Fibroblast of the aortic adventitia (primary cell): ENCODE measurements at places on chromosomes 12 and 14. TPM values are rescaled to one million over a fixed set of nuclear protein-coding genes. Genes with fewer than 3 reads are reported as not detected.

DNA sequence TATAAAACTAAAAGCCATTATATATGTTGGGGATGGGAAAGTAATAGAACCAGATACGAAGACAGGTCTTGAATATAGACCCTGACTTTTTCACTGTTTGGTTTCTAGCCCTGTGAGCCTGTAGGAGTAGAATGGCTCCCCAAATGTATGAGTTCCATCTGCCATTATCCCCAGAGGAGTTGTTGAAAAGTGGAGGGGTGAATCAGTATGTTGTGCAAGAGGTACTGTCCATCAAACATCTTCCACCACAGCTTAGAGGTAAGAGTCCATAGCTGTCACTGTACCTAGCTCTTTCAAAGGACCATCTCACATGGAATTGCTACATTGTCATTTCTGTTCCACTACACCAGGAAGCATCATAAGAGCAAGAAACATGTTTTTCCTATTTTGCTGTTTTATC lies 1.1 kb downstream of the NCAPD2 start:
- no peak for DNase-seq

GRCh38 chr12:15846887-15847286 lies 35.3 kb upstream of the STRAP start:
- DNase-seq, result peak; percentile 95

DNA sequence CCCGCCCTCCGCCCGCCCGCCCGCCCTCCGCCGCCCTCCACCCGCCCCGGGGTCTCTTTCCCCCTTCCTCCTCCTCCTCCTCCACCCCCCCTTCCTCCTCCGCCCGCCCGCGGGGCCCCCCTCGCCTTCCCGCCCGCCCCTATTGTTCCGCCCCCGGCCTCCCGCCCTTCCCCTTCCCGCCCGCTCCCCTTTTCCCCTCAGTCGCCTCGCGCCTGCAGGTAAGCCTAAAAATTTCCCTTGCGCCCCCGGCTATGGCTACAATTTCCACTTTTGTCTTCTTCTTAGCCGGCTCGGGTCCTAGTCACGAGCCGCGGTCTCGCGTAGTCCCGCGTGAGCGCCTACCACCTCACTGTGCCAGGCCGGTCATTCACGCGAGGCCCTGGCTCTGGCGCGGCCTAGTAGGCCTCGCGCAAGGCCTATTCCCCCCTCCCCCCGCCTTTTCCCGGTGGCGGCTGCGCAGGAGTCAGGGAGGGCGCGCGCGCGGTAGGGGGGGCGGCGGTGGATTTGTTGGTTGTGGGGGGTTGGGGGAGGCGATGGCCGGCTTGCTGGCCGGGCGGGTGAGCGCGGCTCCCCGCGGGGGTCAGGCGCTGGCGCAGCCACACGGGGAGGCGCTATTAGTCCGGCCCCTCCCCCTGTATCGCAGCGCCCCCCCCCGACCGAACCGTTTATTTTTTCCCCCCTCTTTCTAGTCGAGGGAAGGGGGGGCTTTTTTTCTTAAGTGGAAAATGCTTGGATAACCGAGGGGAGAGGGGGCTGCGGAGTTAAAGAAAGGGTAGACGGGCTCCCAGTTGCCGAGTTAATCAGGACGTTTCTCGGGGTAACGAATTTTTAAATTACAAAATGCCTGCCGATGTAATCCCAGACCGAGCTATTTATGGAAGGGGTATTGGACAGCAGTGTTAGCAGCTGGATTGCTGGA lies 516 bp downstream of the PCBP2 start:
- DNase-seq, result peak; percentile 85

ENDOU gene
- 0.36 TPM in 1 of 2 replicates, not detected in the other for total RNA-seq

KRT71 gene
- total RNA-seq, result not detected in 2 replicates
